ENCODE measurements at places on chromosomes 5 and 9.

- DNase-seq = peak; percentile 14
These were observed 1365.5 kb upstream of the CDH9 start for GRCh38 chr5:28403846-28404245.

DNA sequence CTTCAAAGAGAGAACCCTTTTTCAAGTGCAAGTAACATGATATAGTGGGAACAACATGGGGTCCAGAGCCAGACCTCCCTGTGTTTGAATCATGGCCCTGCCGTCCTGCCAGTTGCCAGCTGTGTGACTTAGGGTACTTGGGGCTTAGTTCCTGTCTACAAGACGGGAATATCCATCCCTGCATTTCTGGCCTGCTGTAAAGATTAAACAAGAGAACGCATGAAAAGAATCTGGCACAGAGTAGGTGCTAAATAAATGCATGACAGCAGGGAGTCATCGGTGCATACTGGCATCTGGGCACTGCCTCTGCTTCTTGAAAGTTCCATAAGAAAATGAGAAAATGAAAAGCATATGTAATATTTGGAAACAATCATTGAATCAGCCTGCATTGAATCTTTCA is 77.8 kb upstream of the PRRC1 start:
- DNase-seq = no peak

DNA sequence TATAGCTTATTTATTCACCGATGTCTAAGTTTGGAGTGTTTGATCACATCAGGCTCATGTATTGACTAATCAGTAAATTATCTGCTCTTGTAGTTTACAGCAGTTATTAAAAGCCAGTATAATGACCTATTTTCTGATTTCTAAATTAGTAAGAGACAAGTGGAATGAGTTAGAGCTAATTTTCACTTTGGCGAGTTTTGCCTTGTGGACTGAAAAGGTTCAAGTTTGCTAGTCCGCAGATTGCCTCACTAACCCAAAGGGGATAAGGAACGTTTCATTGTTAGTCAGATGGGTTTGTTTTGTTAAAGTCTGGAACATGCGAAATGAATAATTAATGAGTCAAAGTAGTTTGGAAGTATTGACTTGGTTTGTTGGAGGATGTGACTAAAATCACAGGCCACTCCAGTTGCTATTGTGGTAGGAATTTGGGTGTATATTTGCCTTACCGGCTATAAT is 40.1 kb downstream of the SMARCA2 start:
- no peak for DNase-seq

GRCh38 chr5:42022383-42022972 is 97.4 kb downstream of the FBXO4 start:
- no peak for DNase-seq

All from neural crest cell (in vitro differentiated cells).